Tibial nerve (tissue), 4 donors: ENCODE measurements at places on chromosomes 11 and 22. TPM values are rescaled to one million over a fixed set of nuclear protein-coding genes. Genes with fewer than 3 reads are reported as not detected.

The MS4A14 gene
- total RNA-seq = 0.39 TPM

The PATE4 gene
- total RNA-seq = not detected

The FADS3 gene
- total RNA-seq = 222 TPM

The PHOX2A gene
- not detected for total RNA-seq

The PANX2 gene
- total RNA-seq = not detected

The ME3 gene
- total RNA-seq = 54.6 TPM

The TEX12 gene
- total RNA-seq = not detected

The B3GAT3 gene
- 55.5 TPM for total RNA-seq

The MYRF gene
- 1.2 TPM for total RNA-seq

The CSNK2A3 gene
- 0.90 TPM for total RNA-seq

GRCh38 chr11:31619980-31620379 lies 110.4 kb downstream of the ELP4 start:
- DNase-seq = no peak
- no peaks in the 10 kb centered on the region for H3K4me1 ChIP-seq
- no peaks in the 10 kb centered on the region for H3K36me3 ChIP-seq
- H3K27ac ChIP-seq = no peak overlapping the region

DNA sequence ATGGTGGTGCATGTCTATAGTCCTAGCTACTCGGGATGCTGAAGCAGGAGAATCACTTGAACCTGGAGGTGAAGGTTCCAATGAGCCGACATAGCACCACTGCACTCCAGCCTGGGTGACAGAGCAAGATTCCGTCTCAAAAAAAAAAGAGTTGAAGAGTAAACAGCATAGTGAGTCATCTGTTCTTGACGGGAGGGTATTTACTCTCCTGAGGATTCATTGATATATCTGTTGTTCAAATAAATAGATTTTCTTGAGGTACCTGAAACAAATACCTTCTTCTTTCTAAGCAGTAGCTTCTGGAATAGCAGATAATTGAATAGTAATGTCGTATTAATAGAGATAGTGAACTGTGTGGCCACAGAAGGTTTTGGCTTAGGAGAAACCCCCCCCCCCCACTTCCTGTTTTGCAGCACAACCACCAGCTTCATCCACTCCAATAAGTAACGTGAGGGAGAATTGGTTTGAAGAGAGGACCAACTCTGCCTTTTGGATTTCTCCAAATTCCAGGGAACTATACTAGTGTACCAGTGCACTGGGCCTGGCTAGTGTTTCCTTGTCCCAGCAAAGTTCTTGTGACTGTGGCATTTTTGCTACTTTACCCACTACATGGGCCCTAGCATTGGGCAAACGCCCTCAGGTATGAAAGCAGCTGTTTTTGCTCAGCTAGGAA lies 90.0 kb downstream of the PRMT3 start:
- H3K4me1 ChIP-seq = no peaks in the 10 kb centered on the region
- H3K36me3 ChIP-seq = no peaks in the 10 kb centered on the region
- H3K4me3 ChIP-seq = no peak overlapping the region

GRCh38 chr11:14237444-14237961 lies 121.5 kb downstream of the RRAS2 start:
- no peak overlapping the region for H3K4me3 ChIP-seq
- no peaks in the 10 kb centered on the region for H3K36me3 ChIP-seq
- H3K27me3 ChIP-seq = no peaks in the 10 kb centered on the region
- DNase-seq = no peak
- peaks cover 9% of the 10 kb centered on the region for H3K4me1 ChIP-seq

- peak; percentile 72 for DNase-seq
- H3K4me3 ChIP-seq = no peak overlapping the region
- peaks cover 16% of the 10 kb centered on the region for H3K4me1 ChIP-seq
- peaks cover 52% of the 10 kb centered on the region for H3K36me3 ChIP-seq
These were observed 15.6 kb upstream of the UCP3 start for GRCh38 chr11:74024261-74025029.

- DNase-seq = no peak
- no peak overlapping the region for H3K27ac ChIP-seq
- H3K4me1 ChIP-seq = no peaks in the 10 kb centered on the region
- H3K27me3 ChIP-seq = no peaks in the 10 kb centered on the region
- no peaks in the 10 kb centered on the region for H3K36me3 ChIP-seq
- H3K4me3 ChIP-seq = no peak overlapping the region
These were observed 21.4 kb upstream of the FGF3 start for GRCh38 chr11:69840371-69841169.

DNA sequence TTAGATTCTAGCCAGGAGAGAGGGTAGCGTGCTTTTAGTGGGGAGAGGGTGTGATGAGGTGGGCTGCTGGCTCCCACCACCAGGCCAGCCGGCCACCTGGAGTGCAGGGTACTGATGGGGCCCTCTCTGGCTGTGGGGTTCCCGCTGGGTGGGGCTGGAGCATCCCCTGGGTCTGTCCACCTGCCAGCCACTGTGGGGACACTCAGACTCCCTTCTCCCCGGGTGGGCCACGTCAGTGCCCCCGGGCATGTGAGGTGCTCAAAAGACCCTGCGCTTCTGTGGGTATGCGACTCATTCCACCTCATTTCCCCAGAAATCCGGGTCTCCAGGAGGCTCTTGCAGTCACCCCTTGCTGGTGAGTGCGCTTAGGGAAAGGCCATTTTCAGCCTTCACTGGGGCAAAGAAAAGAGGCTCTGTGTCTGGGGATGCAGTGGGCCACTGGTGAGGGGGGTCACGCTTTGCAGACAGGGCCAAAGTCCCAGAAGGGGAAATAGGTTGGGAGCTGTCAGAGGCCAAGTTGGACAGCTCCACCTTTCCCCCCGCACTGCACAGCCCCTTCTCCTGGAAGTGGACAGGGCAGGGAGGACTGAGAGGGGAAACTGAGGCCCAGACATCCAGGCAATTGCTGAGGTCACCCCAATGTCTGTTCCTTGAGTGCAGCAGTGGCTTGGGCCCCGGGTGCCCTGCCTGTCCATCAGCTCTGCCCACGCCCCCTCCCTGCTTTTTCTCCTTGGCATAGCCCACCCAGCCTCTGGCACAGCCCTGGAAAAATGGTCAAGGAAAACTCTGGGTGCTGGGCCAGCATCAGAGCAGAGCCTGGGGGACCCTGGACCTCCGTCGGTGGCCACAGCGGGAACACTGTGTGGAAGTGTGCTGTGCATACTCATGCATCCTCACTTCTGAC lies 53.3 kb downstream of the TPCN2 start:
- H3K36me3 ChIP-seq = no peaks in the 10 kb centered on the region
- H3K27me3 ChIP-seq = no peaks in the 10 kb centered on the region
- no peak overlapping the region for H3K4me3 ChIP-seq
- H3K27ac ChIP-seq = no peak overlapping the region
- no peak for DNase-seq
- no peaks in the 10 kb centered on the region for H3K4me1 ChIP-seq

- no peak overlapping the region for H3K4me3 ChIP-seq
- no peaks in the 10 kb centered on the region for H3K27me3 ChIP-seq
- H3K4me1 ChIP-seq = no peaks in the 10 kb centered on the region
- H3K36me3 ChIP-seq = no peaks in the 10 kb centered on the region
- DNase-seq = no peak
These were observed 198.2 kb downstream of the TENM4 start for GRCh38 chr11:79242616-79243015.

- no peaks in the 10 kb centered on the region for H3K4me1 ChIP-seq
- H3K36me3 ChIP-seq = no peaks in the 10 kb centered on the region
- H3K4me3 ChIP-seq = no peak overlapping the region
- H3K27me3 ChIP-seq = no peaks in the 10 kb centered on the region
- H3K27ac ChIP-seq = no peak overlapping the region
These were observed 12.0 kb downstream of the STX3 start for GRCh38 chr11:59767225-59767611.

DNA sequence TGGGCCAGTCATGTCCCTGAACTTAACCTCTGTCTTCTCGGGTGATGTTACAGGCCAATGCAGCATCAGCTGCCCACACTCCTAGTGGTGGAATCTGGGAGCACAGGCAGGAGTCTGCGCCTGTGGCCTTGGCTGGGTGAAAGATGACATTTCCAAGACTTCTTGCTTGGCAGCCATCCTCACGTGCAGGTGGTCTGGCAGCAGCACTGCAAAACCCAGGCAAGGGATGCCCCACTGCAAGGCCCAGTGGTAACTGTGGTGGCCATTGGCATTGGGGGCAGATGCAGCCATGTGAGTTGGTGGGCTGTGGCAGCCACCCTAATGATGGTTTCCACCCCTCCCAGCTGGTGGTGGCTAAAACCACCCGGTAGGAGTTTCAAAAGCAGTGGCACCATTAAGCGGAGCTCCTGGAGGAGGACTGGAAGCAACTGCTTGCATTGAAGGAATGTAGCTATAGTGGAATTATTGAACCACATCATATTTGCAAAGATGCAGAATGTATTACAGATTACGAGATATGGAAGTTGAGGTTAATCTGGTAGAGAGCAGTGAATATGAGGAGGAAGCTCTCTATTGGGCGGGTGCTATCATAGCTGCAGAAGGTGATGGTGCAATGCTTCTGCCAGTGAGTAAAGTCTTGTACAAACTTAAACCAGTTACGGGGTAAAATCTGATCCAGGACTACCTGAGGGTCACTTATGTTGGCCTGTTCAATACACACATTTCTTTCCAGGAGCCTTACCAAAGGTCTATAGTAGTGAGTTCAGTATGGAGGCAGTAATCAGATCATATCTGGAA lies 120.7 kb upstream of the TOP3B start:
- no peaks in the 10 kb centered on the region for H3K36me3 ChIP-seq
- no peaks in the 10 kb centered on the region for H3K4me1 ChIP-seq
- no peak for DNase-seq
- no peaks in the 10 kb centered on the region for H3K27me3 ChIP-seq
- H3K27ac ChIP-seq = no peak overlapping the region
- H3K4me3 ChIP-seq = no peak overlapping the region

GRCh38 chr11:114059984-114060391 lies 477 bp downstream of the ZBTB16 start:
- no peaks in the 10 kb centered on the region for H3K27me3 ChIP-seq
- peaks cover 36% of the 10 kb centered on the region for H3K36me3 ChIP-seq
- H3K4me3 ChIP-seq = peak overlapping the region; percentile 82
- no peaks in the 10 kb centered on the region for H3K4me1 ChIP-seq
- H3K27ac ChIP-seq = peak overlapping the region; percentile 99

GRCh38 chr22:26581026-26581425 lies 8.9 kb downstream of the TPST2 start:
- peaks cover 13% of the 10 kb centered on the region for H3K4me1 ChIP-seq
- no peak overlapping the region for H3K27ac ChIP-seq
- no peaks in the 10 kb centered on the region for H3K36me3 ChIP-seq
- no peaks in the 10 kb centered on the region for H3K27me3 ChIP-seq
- no peak overlapping the region for H3K4me3 ChIP-seq
- no peak for DNase-seq

DNA sequence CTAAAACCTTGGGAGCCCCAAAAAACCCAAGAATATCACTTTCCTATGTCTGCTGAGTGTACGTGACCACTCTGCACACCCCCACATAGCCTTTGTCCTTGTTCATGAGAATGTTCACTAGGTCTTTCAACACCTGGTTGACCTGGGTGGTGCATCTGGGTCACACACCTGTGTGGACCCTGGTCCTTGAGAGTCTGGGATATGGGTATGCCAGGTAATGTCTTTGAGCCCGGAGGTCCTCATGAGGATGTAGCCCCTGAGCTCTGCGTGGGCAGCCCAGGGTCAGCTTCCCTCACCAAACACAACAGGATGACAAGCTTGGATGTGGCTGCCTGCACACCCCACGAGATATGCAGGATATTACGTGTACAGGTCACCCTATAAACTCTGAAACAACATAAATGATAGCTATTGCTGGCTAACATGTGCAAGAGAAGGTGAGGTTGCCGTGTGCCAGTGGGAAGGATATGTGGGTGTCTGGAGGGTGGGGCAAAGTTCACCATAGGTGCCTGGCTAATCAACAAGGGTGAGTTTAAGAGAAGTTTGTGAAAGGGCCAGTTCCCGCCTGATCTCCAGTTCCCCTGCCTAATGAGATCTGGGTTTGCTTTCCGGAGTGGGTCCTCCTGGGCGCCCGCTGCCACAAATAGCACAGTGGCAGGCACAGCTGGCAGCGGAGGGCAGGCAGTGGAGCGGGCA lies 1.4 kb upstream of the PPARA start:
- DNase-seq = peak; percentile 20
- peak overlapping the region; percentile 98 for H3K4me3 ChIP-seq
- H3K27ac ChIP-seq = peak overlapping the region; percentile 94
- H3K4me1 ChIP-seq = no peaks in the 10 kb centered on the region

DNA sequence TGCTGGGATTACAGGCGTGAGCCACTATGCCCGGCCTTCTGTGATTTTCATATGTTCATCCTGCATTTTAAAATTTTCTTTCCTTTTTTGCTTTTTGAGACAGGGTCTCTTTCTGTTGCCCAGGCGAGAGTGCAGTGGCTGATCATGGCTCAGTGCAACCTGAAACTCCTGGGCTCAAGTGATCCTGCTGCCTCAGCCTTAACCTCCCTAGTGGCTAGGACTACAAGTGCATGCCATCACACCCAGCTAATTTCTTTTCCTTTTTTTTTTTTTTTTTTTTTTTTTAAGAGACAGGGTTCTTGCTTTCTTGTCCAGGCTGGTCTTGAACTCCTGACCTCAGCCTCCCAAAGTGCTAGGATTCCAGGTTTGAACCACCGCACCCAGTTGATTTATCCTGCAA lies 54.1 kb upstream of the WT1 start:
- H3K27ac ChIP-seq = no peak overlapping the region
- H3K27me3 ChIP-seq = no peaks in the 10 kb centered on the region
- no peaks in the 10 kb centered on the region for H3K36me3 ChIP-seq
- no peak overlapping the region for H3K4me3 ChIP-seq

GRCh38 chr11:70825893-70826540 lies 426.4 kb downstream of the SHANK2 start:
- DNase-seq = no peak
- H3K4me3 ChIP-seq = peak overlapping the region; percentile 30
- no peak overlapping the region for H3K27ac ChIP-seq
- no peaks in the 10 kb centered on the region for H3K36me3 ChIP-seq

GRCh38 chr11:69537855-69538640 lies 56.6 kb downstream of the LINC01488 start:
- H3K4me3 ChIP-seq = no peak overlapping the region
- H3K27me3 ChIP-seq = no peaks in the 10 kb centered on the region
- DNase-seq = no peak
- no peaks in the 10 kb centered on the region for H3K4me1 ChIP-seq
- H3K36me3 ChIP-seq = no peaks in the 10 kb centered on the region

DNA sequence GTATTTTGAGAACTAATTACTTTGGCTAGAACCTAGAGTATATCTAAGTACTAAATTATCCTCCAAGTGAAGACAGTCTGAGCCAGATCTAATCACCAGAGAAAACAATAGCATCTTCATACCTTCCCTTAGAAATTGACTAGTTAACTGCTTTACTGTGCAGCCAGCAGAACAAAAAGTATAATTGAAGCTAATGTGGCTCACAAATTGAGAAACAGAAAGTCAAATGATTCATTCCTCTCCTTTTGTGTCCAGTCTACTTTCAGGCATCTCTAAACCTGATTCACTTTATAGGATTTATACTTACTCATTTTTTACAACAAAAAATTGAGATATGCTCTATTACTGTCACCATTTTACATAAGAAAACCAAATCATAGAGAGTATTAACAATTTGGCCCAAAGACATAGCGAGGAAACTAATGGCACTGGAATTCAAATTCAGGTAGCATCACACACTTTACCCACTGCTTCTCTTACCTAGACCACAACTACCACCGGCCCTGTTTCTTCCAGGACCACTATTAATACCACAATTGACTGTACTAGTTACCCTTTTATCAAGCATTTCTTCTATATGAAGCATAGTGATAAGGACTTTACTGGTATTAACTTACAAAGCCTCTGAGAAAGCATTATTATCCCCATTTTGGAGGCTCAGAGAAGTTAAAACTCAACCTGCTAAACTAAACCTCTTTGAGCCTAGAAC lies 1402.6 kb upstream of the TENM4 start:
- H3K4me1 ChIP-seq = no peaks in the 10 kb centered on the region
- DNase-seq = no peak
- no peaks in the 10 kb centered on the region for H3K36me3 ChIP-seq

- DNase-seq = no peak
- H3K36me3 ChIP-seq = no peaks in the 10 kb centered on the region
- H3K27me3 ChIP-seq = no peaks in the 10 kb centered on the region
- H3K4me3 ChIP-seq = no peak overlapping the region
These were observed 32.7 kb upstream of the CD82 start for GRCh38 chr11:44532809-44533208.
